ENCODE measurements at places on chromosomes 2 and 18.

DNA sequence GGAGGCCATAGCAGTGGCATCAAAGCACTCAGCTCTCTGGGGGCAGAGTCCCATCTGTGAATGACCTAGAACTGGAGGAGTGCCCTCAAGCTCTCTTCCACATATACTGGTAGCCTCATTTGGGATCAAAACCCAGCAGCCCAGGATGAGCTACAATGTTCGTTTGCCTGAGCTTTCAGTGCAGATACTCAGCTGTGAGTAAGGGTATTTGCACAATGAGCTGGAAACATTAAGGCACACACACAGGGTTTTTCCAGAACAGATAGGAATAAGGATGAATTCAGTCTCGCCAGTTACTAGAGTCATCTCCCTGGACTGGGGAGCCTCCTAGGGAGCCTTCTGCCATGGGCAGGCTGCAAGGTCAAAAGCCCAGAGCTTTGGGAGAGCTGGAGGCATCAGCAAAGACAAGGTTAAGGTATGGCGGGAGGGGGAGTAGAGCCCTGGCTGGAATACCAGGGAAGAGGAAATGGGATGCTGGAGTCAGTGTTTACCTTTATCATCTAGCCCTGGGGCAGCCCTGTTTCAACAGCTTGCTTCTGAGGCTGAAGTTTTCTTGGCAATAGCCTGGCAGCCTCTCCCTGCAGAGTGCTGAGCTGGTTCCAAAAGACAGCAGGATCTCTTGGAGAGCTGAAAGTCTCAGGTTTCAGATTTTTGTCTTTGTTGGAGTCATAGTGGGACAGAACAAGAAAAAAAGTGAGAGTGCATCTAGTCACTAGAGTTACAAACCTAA, 187.7 kb downstream of the LOXHD1 start:
- H3K27me3 ChIP-seq: no peaks in the 10 kb centered on the region
- no peak for DNase-seq

- no peak overlapping the region for H3K4me3 ChIP-seq
- H3K27ac ChIP-seq: no peak overlapping the region
- peaks cover 3% of the 10 kb centered on the region for H3K4me1 ChIP-seq
- H3K36me3 ChIP-seq: no peaks in the 10 kb centered on the region
- DNase-seq: no peak
- H3K27me3 ChIP-seq: peaks cover 20% of the 10 kb centered on the region
These were observed 42.1 kb upstream of the MRPL19 start for GRCh38 chr2:75604484-75604883.

DNA sequence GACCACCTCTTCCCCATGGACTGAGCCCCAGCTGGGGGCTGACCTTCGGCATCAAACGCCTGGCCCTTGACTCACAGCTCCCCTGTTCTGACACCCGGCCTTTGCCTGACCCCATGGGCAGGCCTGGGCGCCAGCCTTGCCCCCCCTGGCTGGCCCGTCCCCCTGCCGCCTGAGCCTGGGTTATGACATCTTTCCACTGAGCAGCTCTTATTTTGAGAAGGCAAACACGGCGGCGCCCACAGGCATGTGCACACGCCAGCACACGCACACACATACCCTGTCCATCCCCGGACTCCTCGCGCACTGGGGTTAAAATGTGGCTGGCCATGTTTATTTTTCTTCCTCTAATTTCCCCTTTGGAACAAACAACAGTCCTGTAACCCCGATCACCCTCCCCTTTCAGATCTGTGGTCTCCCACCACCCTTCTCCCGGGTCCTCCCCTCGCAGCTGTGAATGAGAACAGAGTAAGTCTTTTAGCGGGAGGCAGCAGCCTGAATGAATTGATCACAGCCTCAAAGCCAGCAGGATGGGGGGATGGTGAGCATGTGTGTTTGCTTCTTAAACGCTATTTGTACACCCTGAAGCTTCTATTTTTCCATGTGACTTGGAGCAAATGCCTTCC, 11.8 kb upstream of the ATOH8 start:
- H3K27ac ChIP-seq: no peak overlapping the region
- H3K4me3 ChIP-seq: no peak overlapping the region
- no peak for DNase-seq
- H3K27me3 ChIP-seq: peaks cover 4% of the 10 kb centered on the region

DNA sequence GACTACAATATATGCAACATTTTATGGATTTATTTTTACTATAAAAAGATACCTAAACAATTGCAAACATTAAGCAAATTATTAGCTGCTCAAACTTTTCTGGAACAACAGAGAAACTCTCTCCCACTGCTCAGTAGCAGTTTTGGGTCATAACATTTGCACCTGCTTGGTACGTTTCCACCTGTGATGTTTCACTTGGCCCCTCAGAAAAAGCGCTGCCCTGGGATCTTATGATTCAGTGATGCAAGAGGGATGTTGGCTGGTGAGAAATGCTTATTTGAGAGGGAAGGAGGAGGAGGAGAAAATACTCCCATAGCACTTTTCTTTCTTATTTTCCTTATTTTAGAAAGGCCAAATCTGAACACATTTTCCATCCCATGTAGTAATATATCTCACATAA, 9.2 kb downstream of the IRS1 start:
- H3K4me3 ChIP-seq: no peak overlapping the region
- DNase-seq: no peak
- H3K27me3 ChIP-seq: no peaks in the 10 kb centered on the region
- H3K4me1 ChIP-seq: peaks cover 13% of the 10 kb centered on the region
- H3K27ac ChIP-seq: peak overlapping the region; percentile 84

DNA sequence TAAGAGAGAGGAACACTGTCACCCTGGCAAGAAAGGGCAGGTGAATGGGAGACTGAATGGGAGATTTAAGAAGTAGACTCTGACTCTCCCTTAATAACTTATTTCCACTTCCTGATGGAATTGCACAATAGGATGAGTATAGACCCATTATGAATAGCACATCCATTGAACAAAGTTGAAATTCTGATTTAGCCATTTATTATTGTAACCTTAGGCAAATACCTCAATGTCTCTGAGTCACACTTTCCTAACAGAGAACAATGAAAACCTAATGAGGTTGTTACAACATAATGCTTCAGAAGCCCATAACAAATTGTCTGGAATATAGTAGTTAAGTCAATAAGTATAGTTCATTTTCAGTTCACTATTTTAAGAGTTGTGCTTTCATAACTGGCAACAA, 78.9 kb downstream of the NRXN1 start:
- H3K36me3 ChIP-seq: no peaks in the 10 kb centered on the region
- no peak overlapping the region for H3K4me3 ChIP-seq
- no peaks in the 10 kb centered on the region for H3K27me3 ChIP-seq
- DNase-seq: no peak
- no peak overlapping the region for H3K27ac ChIP-seq
- H3K4me1 ChIP-seq: no peaks in the 10 kb centered on the region

- no peaks in the 10 kb centered on the region for H3K27me3 ChIP-seq
- H3K36me3 ChIP-seq: no peaks in the 10 kb centered on the region
- no peak for DNase-seq
- no peaks in the 10 kb centered on the region for H3K4me1 ChIP-seq
- no peak overlapping the region for H3K4me3 ChIP-seq
These were observed 149.5 kb downstream of the CCBE1 start for GRCh38 chr18:59547581-59548182.

GRCh38 chr18:79640064-79640672, 39.4 kb upstream of the CTDP1 start:
- H3K27ac ChIP-seq: no peak overlapping the region
- H3K36me3 ChIP-seq: no peaks in the 10 kb centered on the region
- peaks cover 4% of the 10 kb centered on the region for H3K4me1 ChIP-seq
- no peak for DNase-seq

GRCh38 chr18:63476668-63477067, at the start of gene SERPINB5:
Gene SERPINB5 (plus strand): TSS chr18:63476958. CDS start chr18:63484429, 7,471 bp downstream.
- H3K4me1 ChIP-seq: no peaks in the 10 kb centered on the region
- no peaks in the 10 kb centered on the region for H3K27me3 ChIP-seq
- H3K4me3 ChIP-seq: no peak within 1 kb of the TSS
- DNase-seq: no peak
- no peak within 1 kb of the TSS for H3K27ac ChIP-seq

- H3K4me1 ChIP-seq: no peaks in the 10 kb centered on the region
- H3K27me3 ChIP-seq: no peaks in the 10 kb centered on the region
- no peaks in the 10 kb centered on the region for H3K36me3 ChIP-seq
These were observed 43.7 kb downstream of the MYO3B start for GRCh38 chr2:170221317-170222288.

- H3K4me3 ChIP-seq: no peak overlapping the region
- no peaks in the 10 kb centered on the region for H3K4me1 ChIP-seq
- no peak overlapping the region for H3K27ac ChIP-seq
- DNase-seq: no peak
These were observed 931.1 kb downstream of the LRP1B start for GRCh38 chr2:141199711-141200110.

DNA sequence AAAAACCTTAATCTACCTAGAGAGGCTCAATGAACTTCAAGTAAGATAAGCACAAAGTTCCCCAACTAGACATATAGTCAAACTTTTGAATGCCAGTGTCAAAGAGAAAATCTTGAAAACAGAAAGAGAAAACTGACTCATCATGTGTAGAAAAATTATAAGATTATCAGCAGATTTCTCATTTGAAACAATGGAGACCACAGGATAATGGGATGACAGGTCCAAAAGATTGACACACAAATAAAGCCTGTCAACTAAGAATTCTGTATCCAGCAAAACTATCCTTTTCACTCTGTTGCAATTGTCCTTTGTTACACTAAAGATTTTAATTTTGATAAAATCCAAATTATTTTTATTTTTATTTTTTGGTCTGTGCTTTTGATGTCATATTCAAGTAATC, 61.6 kb downstream of the COPS8 start:
- no peak overlapping the region for H3K4me3 ChIP-seq
- no peak overlapping the region for H3K27ac ChIP-seq
- H3K27me3 ChIP-seq: no peaks in the 10 kb centered on the region
- DNase-seq: no peak

GRCh38 chr2:1484131-1484884, 71.0 kb downstream of the TPO start:
- H3K4me3 ChIP-seq: no peak overlapping the region
- H3K36me3 ChIP-seq: no peaks in the 10 kb centered on the region
- no peaks in the 10 kb centered on the region for H3K27me3 ChIP-seq
- no peak for DNase-seq
- no peak overlapping the region for H3K27ac ChIP-seq

DNA sequence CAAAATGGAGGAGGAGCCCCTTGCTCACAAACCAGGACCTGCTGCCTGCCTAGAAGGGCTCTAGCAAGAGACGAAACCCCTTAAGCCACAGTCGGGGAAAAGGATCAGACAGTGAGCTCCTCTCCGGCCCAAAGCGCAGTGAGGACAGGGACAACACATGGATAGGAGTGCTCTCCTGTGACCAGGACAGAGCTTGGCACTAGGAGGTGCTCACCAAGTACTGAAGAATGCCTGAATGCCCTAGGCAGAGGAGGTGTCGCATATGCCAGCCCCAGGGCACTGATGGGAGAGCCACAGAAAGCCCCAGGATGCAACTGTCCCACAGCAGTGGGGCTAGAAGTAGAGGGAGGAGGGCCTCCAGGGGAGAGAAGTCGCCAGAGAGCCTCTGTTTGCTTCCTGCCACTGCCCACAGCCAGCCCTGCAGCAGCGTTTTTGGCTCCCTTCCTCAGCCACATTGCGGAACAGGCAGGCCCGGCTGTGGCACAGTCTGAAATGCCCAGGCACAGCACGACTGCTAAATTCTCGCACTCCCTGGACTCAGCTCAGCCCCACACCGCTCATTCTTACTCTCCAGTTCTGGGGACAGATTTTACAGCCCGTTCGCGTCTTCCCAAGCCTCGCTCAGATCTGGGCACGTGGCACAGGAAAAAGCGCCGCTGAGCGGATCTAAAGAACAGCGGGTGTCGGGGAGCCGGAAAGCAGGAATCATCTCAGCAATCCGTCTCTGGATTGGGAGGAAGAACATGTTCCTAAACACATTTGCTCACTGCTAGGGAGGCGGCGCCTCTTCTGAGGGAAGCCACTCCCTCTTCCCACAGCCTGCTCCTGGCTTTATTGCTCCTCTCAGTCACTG, 98.7 kb upstream of the POU3F3 start:
- H3K27ac ChIP-seq: no peak overlapping the region
- no peaks in the 10 kb centered on the region for H3K36me3 ChIP-seq
- DNase-seq: no peak
- no peaks in the 10 kb centered on the region for H3K27me3 ChIP-seq
- no peaks in the 10 kb centered on the region for H3K4me1 ChIP-seq

DNA sequence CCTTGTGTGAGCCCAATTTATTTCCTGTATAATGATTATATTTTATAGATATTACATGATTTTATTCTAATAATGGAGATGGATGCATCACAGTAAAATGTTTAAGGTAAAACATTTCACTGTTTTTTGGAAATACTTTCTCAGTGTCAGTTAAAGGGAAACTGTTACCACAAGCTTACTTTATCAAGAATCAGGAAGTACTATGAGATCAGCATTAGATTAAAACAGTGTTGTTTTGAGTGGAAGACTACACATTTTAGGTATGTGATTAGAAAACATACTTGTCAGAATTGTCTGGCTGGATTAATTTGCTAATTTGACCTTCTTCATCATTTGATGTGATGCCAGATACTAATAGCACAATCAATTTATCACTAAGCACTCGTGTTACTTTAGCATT, at the start of gene HRH4:
Gene HRH4 (plus strand): TSS at position 250 of the 400 bp plus-strand sequence. CDS start 92 bp downstream, at position 342.
- no peak for DNase-seq
- no peaks in the 10 kb centered on the region for H3K36me3 ChIP-seq
- H3K27me3 ChIP-seq: no peaks in the 10 kb centered on the region
- no peaks in the 10 kb centered on the region for H3K4me1 ChIP-seq
- H3K4me3 ChIP-seq: no peak within 1 kb of the TSS

DNA sequence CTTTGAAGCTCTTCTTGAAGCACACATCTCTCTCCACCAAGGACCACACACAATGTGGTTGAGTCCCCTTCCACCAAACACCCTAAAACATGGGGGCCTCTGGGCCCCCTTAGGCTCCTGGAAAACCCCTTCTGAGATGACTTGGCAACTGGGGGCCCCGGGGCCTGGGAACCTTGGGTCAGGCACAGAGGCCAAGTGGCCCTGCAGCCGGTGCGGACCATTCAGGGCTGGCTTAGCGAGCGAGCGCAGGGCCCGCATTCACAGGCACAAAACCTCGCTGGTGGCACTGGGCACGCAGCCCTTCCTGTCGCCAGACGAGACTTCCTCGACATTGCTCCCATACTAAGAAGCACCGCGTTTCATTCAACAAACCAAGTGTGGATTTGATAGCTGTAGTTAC, 111.2 kb upstream of the ID2 start:
- H3K27me3 ChIP-seq: no peaks in the 10 kb centered on the region
- no peak overlapping the region for H3K27ac ChIP-seq
- H3K4me3 ChIP-seq: no peak overlapping the region
- DNase-seq: no peak

DNA sequence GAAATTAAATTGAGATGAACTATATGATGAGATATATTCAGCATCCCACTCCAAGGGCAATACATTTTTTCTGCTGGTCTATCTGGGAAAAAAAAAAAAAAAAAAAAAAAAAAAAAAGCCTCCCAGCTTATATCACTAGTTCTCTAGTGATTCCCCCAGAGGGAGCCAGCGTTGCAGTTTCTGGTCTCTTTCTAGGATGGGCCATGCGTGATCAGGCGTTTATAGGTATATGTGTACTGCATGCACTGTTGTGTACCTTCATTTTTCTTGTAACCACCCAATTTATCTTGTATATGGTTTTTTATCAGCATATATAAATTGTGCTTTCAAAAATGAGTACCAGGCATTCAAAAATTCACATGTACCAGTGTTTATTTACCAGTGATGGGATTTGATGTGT, 35.1 kb downstream of the DCDC2C start:
- H3K27ac ChIP-seq: no peak overlapping the region
- no peak overlapping the region for H3K4me3 ChIP-seq
- no peak for DNase-seq
- H3K4me1 ChIP-seq: no peaks in the 10 kb centered on the region
- H3K36me3 ChIP-seq: no peaks in the 10 kb centered on the region
- peaks cover 3% of the 10 kb centered on the region for H3K27me3 ChIP-seq

Measured in effector memory CD4-positive, alpha-beta T cell (primary cell).